Activated T-helper 1 cell treated with anti-CD3 and anti-CD28 coated beads, Interleukin-12 subunit alpha, Interleukin-12 subunit beta, Interleukin-2, Interleukin-4 antibody, amounts not matched to agents 30 ng/mL and 10 ng/mL and 1 ng/mL, durations not matched to agents 14 hours and 24 hours and 36 hours (primary cell): ENCODE measurements at places on chromosomes 12 and 14. TPM values are rescaled to one million over a fixed set of nuclear protein-coding genes. Genes with fewer than 3 reads are reported as not detected.
A peak's percentile ranks its signal among the peaks of the same experiment; 100 is the strongest.

- H3K27ac ChIP-seq = no peak overlapping the region
- peaks cover 35% of the 10 kb centered on the region for H3K27me3 ChIP-seq
- H3K4me3 ChIP-seq = no peak overlapping the region
- no peaks in the 10 kb centered on the region for H3K4me1 ChIP-seq
- no peak for DNase-seq
Observed at GRCh38 chr14:104845033-104845666, 19.9 kb upstream of the CEP170B start.

The CLEC2D gene
- total RNA-seq = 371 and 395 TPM in 2 replicates

The KCNH3 gene
- total RNA-seq = 0.93 and 1.6 TPM in 2 replicates

GRCh38 chr12:84270470-84271140, 642.0 kb downstream of the SLC6A15 start:
- no peaks in the 10 kb centered on the region for H3K27me3 ChIP-seq
- no peaks in the 10 kb centered on the region for H3K4me1 ChIP-seq
- no peak for DNase-seq

The CMA1 gene
- total RNA-seq = not detected in 2 replicates

The IGF1 gene
- total RNA-seq = 0.34 and 0.83 TPM in 2 replicates

GRCh38 chr14:106185837-106186233, 659.5 kb downstream of the TMEM121 start:
- DNase-seq = peak; percentile 51
- H3K4me3 ChIP-seq = peak overlapping the region; percentile 46
- H3K36me3 ChIP-seq = peaks cover 1% of the 10 kb centered on the region

DNA sequence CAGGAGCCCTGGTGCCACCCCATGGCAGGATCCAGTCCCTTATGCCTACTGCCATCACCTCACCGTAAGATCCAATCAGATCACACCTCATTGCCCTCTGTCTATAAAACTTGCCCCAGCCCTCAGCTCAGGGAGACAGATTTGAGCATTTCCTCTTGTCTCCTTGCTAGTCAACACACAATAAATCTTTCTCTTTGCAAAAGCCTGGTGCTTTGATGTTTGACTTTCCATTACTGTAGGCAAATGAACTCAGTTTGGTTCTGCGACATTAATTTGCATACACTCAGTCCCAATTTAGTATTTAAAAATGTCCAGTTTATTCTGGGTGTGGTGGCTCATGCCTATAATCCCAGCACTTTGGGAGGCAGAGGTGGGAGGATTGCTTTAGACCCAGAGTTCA, 188.4 kb downstream of the AEBP2 start:
- no peaks in the 10 kb centered on the region for H3K36me3 ChIP-seq
- no peak for DNase-seq
- no peaks in the 10 kb centered on the region for H3K27me3 ChIP-seq
- H3K4me3 ChIP-seq = no peak overlapping the region
- no peaks in the 10 kb centered on the region for H3K4me1 ChIP-seq
- H3K27ac ChIP-seq = no peak overlapping the region
